MG63 (cell line): ENCODE measurements at places on chromosomes 16 and 17.
A peak's percentile ranks its signal among the peaks of the same experiment; 100 is the strongest.

DNA sequence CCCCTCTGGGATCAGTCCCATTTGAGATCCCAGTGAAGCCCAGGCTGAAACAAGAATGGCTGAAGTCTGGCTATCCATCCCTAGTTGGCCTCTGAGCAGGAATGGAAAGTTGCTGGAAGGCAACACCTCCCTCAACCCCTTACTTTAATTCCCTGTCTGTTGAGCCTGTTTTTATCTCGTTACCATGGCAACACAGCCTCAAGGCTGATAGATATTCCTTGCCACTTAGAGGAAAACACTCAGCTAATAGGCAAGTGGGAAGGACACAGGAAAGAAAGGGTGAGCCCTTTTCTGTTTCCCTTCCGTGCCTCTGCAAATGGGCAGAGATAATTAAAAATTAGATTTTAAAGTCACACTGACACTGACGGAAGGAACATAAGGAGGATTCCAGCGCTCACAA is 75.5 kb upstream of the CLEC3A start:
- no peak for DNase-seq

DNA sequence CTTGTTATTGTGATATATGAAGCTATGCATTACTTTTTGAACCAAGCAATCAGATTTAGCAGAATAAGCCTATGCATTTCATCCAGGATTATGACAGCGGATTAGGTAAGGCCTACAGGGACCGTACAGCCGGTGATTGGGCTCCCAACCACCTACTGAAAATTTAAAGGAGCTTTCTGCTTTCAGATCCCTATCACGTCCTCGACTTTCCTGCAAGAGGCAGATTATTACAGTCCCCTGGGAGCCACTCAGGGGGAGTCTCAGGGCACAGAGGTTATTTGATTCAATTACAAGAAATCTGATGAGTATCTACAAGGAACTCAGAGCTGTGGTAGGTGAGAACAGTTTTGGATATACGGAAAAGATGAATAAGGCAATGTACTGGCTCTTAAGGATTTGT is 80.7 kb downstream of the HS3ST3B1 start:
- DNase-seq: no peak

DNA sequence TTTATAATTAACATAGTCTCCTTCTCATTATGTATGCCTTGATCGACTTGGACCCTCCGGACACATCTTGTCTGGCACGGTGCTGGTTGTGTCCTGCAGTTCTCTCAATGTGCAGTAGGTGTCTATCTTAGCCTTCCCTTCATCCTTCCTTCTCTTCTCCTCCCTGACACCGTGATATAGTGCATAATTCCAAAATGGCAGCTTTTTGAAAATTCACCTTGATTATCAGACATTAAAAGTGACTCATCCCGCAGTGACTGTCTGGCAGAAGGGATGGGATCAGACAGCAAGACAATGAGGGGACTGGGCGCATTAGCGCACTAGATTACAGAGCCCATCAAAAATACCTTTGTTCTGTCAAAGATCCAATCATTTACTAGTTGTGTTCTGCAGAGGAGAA is 70.0 kb upstream of the PMFBP1 start:
- no peak for DNase-seq

DNA sequence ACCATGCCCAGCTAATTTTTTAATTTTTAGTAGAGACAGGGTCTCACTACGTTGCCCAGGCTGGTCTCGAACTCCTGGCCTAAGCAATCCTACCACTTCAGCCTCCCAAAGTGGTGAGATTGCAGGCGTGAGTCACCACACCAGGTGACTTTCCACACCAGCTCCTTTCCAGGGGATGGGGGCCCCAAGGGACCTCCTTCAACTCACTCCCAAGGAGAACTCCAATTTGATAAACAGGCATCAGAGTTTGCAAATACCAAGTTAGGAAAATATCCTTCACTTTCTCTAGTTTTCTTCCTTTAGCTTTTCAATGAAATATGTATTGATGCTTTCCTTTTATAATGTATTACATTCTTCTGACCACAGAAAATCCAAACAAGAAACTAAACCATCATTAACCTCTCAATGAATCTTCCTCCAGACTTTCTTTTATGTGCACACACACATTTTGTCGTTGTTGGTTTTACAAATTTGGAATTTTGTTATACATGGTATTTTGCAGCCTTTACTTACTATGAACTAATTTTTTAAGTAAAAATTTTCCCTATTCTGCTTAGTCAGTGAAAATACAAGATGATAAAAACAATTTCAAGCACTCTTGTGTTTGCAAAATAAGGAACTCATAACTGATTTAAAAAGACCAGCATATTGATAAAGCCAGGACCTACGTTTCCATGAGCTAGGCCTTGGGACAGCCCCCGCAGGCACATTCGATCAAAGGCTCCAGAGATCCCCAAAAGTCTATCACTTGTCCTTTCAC is 32.0 kb downstream of the GAS7 start:
- no peak for DNase-seq

GRCh38 chr16:27289669-27290068 is 21.1 kb upstream of the NSMCE1 start:
- DNase-seq: no peak

- peak; percentile 44 for DNase-seq
Observed at GRCh38 chr16:30032083-30032819, 1.2 kb upstream of the TLCD3B start.

DNA sequence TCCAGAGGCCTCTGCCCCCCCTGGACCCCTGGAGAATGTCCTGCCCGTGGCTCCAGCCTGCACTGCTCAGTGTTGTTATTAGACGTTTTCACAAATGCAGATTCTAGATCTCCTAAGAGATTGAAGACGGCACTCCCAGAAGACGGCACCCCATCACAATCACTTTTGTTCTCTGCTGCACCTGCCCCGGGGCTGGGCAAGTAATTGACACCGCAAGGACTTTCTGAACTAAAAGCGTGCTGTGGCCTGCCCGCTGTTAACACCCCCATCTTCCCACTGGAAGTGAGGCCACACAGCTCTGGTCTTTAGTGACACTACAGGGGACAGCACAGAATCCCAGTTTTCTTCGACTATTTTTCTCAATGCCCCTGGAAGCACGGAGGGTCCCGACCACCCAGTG is 256.9 kb downstream of the ENGASE start:
- no peak for DNase-seq

DNA sequence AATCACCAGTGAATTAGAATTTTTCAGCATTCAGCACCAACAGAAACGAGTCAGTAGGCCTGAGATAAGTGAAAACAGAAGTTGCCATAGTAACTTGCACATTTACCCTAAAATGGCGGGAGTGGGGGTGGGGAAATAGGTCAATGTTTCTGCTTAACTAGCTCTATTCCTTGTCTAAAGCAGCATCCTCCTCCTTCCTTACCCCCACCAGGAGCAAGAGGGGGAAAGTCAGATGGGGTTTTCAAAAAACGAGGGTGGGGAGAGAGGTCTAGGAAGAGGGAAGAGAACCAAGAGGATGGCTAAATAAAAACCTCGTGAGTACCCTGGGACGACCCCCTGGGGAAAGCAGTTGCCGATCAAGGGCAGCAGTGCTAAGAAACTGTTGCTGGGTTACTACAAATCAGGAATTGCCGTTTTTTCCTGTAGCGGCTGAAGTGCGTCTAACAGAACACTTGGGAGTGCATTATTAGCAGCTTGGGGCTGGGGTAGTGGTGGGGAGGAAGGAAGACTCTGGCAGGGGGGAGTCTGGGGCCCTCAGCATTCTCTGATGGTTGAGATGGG is 34.4 kb upstream of the MNT start:
- DNase-seq: no peak

DNA sequence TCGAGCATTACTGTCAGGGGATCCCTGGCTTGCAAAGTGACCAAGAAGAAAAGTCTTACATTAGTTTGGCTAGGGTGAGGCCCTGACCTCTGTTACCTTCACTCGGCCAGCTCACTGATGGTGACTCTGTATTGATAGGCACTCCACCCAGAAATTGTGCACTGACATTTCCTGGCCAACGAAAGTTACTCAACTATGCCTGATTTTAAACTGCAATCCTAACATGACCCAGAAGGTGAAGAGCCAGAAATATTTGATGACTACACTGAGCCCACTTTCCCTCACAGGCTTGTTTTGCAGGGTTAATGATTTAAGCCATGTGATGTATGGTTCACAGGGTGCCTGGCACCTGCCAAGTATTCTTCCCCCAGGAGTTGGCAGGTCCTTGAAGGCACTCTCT is 208.2 kb upstream of the MAF start:
- DNase-seq: no peak

- no peak for DNase-seq
Observed at GRCh38 chr16:13920510-13920818, 510 bp downstream of the ERCC4 start.

- DNase-seq: no peak
Observed at GRCh38 chr16:30728899-30729672, 19.1 kb upstream of the PHKG2 start.

DNA sequence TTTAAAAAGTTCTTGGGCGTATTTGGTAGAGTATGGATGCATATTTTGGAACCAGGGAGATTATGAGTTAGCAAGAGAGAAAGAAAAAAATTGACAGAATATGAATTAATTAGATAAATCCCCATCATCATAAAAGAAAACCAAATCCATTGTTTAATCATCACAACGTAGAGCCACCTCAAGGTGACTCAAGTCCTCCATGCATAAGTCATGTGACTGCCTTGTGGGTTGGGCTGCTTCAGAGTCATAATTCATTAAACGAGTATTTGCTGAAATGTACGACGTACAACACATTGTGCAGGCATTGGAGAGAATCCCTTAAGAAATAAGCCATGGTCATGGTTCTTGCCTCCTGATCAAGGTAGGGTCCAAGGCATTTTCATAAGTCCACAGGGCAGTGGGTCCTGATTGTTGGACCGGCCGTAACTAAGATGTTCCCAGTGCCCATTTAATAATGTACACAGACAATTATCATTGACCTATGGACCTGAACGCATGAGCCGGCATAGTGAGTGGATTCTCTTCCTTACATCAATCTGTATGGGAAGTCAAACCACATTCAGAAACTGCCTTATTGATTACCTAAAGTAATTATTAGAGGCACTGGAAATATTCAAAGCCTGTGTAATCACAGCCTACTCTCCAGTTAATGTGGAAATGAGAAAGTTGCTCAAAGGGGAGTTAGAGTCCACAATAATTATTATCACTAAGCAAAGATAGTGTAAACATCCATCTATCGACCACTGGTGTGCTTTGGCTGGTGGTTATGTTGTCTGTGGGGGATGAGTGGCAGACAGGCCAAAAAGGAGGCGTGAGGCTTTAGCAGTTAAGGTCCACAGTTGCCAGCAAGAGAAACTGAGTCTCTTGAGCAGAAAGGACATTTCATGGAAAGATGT is 165.4 kb downstream of the PITPNC1 start:
- no peak for DNase-seq

DNA sequence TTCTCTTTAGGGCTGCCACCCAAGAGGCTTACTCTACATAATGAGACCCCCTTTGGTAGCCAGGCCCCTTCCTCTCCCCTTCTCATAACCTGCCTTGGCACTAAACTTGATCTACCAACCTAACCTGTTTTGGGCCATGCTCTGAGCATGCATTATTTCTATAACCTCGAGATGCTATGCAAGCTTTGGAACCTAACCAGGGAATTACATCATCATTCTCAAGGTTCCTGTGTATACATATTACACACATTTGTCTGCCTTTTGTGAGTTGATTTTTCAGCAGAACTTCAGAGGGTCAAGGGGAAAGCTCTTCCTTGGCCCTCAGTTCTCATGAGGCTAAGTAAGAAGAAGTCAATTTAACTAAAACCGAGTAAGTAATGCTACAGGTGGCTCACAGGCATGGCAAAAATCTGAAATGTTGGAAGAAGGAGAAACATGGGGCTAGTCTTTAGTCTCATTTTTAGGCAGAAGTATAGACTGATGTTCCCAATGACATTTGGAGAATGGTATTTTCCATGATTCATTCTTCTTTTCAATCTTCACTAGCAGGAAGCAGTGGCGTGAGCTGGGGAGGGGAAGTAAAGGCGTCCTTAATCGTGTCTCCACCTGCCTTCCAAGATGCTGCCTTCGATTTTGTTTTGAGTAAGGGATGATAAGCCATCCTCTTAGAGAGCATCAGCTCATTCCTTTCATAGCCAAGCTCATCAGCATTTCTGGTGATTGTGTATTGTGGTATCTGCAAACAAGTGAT is 308.4 kb downstream of the ABCC12 start:
- DNase-seq: no peak

DNA sequence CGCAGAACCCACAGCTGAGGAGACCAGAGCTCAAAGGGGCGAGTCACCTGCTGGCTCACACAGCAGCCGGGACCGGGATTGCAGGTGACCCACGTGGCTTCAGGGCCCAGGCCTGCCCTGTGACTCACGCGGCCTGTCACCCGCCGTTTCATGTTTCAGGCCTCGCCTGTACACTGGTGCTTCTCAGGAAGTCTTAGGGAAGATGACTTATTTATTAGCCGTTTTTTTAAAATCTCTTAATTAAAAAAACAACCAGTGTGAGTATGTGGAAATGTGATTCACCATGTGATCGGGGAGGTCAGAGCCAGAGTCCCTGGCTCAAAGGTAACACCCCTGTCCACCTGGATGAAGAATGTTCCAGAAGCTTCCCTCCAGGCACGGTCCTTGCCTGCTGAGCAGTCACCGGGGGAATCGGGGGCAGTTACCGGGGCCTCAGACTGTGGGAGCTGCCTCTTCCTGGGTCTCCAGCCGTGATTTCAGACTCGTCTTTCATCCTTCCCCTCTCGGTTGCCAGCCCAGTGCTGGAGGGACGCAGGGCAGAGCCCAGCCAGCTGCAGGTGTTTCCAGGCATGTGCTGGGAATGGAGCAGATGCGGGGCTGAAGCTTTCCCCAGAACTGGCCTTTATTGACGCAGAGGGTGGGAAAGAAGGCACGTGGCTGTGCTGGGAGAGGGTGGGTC is 49.3 kb downstream of the CMIP start:
- peak; percentile 84 for DNase-seq

DNA sequence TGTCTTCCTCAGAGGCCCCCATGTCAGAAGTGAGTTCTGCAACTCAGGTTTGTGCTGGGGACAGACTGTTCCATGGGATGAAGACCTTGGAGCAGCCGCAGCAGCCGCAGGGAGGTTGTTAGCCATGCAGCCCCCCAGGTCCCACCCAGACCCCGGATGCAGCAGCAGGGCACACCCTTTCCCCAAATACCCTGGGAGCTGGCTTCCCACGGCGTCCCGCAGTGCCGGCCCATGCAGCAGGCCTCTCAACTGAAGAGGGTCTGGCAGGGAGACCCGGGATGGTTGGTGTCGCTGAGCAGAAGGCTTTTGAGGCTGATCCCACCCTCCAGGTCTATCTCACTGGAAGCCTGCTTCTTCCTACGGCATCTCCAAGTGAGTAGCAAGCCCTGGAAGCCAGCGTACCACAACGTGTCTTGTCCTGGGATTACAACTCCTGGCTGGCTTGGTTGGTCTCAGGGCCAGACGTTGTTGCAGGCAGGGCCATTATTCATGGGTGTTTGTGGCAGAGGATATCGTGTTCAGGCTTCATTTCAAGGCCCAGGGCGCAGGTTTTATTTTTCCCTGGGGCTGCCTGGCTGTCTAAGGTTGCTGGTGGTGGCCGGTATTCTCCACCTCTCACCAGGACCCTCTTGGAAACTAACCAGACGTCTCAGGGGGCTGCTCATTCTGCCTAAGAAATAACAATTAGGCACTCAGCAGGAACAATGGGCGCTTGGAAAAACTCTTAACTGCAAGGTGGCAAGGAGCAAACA is 223.2 kb downstream of the C16orf95 start:
- DNase-seq: no peak
